ENCODE measurements at places on chromosomes 13 and 19.

GRCh38 chr13:77980592-77980991, 62.0 kb upstream of the EDNRB start:
- DNase-seq: peak; percentile 95

DNA sequence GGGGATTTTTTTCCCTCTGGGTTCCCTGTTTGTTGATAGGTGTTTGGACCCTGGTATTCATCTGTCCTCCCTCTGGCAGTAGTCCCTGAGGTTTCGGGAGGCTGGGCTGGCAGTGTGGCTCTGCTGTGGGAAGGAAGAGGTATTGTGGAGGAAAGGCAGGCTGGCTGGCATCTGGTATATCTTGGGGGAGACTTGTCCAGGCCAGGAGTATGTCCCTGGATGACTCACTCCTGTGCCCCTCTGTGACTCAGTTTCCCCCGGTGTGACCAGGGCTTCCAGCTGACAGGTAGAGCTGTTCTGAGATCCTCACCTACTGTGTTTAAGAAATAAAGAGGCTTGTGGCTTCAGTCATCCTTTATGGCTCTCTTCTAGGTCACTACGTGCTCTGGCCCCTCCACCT, 14.2 kb upstream of the ZNF492 start:
- DNase-seq: no peak

- no peak for DNase-seq
Observed at GRCh38 chr13:104318121-104318520, 1251.9 kb upstream of the SLC10A2 start.

- no peak for DNase-seq
Observed at GRCh38 chr13:42392716-42393572, 121.0 kb downstream of the AKAP11 start.

GRCh38 chr13:24683838-24684599, 3.8 kb downstream of the ATP12A start:
- DNase-seq: peak; percentile 1

- DNase-seq: no peak
Observed at GRCh38 chr19:10971107-10971726, 10.4 kb downstream of the SMARCA4 start.

DNA sequence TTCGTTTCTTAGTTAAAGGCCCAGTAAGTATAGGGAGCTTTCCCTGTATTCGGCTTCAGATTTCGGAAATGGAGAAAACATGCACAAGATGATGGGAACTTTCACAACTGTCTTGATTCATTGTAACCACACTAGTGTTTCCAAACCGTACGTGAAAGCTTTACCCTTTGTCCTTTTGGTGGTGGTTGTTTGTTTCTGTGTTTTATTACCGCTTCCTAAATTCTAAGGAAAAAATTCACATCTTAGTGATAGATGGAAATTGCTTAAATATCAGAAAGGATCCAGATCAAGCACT, 504 bp upstream of the VWA8 start:
- DNase-seq: no peak

DNA sequence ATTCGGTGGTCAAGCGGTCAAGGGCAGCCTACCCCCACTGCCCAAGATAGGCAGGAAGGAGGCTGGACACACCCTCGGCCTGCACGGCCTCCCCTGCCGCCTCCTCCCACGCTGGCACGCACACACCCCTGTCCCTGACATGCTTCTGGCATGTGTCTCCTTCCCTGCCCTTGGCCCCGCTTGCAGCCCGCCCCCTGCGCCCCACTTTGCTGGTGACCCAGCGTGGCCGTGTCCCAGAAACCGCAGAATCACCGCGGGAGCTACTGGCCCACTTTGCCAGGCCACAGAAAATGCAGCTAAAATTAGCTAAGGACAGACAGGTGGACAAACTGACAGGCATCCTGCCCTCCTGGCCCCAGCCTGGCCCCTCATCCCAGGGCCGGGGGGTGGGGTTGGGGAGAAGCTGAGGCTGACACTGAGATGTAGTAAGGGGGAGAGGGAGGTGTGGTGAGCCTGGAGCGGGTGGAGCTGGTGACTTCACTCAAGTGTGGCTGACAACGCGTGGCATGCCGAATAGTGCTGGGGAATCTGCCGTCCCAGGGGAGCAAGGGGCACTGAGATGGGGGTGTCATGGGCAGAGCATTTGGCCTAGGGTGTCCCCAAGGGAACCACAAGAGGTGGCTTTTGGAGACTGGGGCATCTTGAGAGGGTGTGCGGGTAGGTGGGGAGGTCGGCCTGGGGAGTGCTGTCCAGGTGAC, 2.4 kb downstream of the SHANK1 start:
- no peak for DNase-seq

DNA sequence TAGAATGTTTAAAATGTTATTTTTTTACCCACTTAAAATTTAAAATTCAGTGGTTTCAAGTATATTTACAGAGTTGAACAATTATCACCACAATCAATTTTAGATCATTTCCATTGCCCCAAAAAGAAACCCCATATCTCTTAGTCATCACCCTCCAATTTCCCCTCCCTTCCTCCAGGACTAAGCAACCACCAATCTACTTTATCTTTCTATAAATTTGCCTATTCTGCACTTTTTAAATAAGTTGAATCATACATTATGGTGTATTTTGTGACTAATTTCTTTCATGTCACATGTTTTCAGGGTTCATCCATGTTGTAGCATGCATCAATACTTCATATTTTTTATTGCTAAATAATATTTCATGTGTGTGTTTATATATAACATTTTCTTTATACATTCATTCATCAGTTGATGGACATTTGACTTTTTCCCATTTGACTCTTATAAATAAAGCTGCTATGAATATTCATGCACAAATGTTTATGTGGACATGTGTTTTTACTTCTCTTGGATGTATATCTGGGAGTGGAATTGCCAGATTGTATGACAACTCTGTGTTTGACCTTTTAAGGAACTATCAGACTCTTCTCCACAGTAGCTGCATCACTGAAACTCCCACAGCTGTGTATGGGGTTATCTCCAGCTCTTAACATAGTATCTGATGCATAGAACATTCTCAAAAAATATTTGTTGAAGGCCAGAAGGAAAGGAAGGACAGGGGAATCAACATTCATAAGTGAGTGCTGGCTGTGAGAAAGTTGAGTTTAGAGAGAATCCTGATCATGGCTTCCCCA, 107.8 kb upstream of the OXGR1 start:
- no peak for DNase-seq

GRCh38 chr19:17862711-17863519, 3.2 kb downstream of the RPL18A start:
- DNase-seq: no peak

DNA sequence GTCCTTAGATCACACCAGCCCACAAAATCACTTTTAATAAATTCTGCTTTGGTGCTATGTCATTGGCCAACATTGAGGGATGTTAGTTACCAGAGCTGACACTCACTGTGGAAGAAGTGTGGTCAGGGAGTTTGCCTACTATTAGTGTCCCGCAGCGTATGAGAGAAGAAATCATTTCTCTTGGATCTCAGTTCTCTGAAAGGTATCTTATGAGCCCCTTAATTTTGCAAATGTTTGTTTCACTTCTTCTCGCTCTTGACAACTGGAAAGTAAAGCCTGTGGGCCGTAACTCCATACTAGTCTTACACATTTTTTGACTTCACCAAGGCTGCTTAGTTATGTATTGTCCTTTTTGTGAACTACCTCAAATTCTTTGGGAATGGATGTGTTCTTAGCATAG, 80.9 kb downstream of the FLT1 start:
- DNase-seq: no peak

GRCh38 chr13:25847145-25847544, 204.7 kb downstream of the SHISA2 start:
- DNase-seq: no peak

GRCh38 chr13:95784900-95785290, 108.0 kb downstream of the DNAJC3 start:
- DNase-seq: peak; percentile 19

- no peak for DNase-seq
Observed at GRCh38 chr13:94322925-94323763, 156.3 kb downstream of the DCT start.

GRCh38 chr13:52104624-52105023, 24.2 kb downstream of the NEK5 start:
- no peak for DNase-seq

DNA sequence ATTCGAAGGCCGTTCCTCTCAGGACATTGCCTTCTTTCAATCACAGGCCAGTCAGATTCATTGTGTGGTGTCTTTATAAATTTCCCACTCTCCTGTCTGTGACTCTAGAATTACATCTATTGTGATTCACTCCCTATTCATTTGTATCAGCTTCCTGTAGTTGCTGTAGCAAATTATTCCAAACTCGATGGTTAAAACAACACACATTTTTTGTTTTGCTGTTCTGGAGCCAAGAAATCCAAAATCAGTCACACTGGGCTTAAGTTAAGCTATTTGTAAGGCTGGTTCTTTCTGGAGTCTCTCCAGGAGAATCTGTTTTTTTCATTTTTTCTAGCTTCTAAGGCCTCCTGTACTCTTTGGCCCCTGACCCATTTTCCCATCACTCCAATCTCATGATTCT, 1487.0 kb upstream of the SLC10A2 start:
- DNase-seq: peak; percentile 28

GRCh38 chr13:98974053-98974452, 3.8 kb downstream of the DOCK9 start:
- no peak for DNase-seq

DNA sequence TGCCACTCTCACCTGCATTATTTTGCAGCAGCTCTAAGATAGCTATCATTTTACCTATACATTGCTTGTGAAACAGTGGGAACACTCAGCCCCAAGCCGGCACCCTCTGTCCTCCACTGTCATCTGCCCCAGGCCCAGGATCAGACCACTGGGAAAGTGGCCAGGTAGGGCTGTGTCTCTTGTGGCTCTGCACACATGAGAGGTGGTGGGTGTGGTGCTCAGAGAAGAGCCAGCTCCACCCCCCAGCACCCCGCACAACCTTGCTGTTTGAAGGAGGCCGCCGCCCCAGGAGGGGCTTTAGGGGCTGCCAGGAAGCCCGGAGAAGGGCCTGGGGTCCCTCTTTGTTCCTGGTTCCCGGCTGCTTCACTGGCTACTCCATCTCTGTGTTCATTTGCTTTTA, 26.6 kb downstream of the PPP1R37 start:
- DNase-seq: no peak

GRCh38 chr13:86840250-86841191, 830.6 kb upstream of the SLITRK5 start:
- DNase-seq: no peak

DNA sequence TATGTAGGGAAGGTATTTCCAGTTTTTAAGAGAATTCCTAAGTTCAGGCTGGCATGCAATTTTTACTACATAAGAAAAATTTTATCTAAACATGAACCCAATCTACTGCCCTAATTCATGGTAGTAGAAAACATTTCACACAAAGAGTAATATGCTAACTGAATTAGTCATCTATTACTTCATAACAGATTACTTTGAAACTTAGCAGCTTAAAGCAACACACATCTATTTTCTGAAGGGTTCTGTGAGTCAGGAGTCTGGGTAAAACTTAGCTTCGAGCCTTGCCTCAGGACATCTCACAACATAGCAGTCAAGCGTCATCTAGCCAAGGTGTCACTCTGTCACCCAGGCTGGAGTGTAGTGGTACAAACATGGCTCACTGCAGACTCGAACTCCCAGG, 537.5 kb downstream of the DCT start:
- no peak for DNase-seq

- DNase-seq: no peak
Observed at GRCh38 chr13:95375706-95376105, 74.5 kb upstream of the ABCC4 start.

All from retinal pigment epithelial cell (primary cell).